A172 (cell line): ENCODE measurements at places on chromosomes 2 and 18. TPM values are rescaled to one million over a fixed set of nuclear protein-coding genes. Genes with fewer than 3 reads are reported as not detected.

DNA sequence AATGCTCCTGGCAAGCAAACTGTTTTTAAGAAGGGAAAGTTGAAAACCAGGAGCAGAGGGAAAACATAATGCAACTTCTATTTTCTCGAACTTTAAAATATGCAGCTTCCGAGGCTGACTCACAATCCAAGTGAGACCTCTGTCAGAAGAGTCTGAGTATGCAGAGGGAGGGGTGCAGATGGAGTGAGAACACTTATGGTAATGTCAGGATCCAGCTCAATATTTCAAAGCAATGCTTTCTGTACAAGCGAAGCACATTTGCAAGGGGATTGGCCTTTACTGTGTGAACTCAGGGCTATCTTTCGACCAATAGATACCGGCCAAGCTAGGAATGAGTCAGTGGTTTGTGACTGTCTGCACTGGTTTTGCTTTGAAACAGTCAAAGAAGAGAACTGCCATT is 242.7 kb downstream of the CNTNAP5 start:
- DNase-seq = no peak

DNA sequence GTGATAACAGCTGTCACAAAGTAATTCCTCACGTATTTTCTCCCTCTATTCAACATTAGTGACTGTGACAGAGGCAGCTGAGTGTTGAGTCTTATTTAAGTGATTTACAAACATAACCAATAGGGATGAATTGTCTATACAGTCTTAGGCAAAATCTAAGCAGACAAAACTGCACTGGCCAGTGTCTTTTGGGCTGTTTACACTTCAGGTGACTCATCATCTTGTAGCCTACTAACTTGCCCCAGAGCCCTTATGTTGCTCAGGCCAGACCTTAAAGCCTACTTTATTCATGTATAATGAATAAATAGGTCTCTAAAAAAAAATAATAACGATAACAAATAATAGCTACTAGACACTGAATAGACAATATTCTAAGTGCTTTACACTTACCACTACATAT is 17.2 kb downstream of the THOC1 start:
- DNase-seq = peak; percentile 5

DNA sequence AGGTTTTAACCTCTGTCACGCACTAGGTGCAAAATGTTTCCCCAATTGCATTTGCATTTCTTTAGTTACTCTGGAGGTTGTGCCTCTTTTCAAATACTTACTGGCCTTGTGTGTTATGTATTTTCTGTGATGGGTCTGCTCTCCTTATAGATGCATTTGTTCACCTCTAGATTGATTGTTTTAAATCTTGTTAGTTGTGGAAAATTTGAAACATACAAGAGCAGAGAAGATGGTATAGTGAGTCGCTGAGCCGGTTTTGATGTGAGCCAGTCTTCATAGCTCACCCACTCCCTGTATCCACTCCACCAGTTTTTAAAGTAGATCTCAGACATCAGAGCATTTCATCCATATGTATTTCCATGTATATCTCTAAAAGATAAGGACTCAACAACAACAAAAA is 6.5 kb downstream of the IMP4 start:
- no peak for DNase-seq

DNA sequence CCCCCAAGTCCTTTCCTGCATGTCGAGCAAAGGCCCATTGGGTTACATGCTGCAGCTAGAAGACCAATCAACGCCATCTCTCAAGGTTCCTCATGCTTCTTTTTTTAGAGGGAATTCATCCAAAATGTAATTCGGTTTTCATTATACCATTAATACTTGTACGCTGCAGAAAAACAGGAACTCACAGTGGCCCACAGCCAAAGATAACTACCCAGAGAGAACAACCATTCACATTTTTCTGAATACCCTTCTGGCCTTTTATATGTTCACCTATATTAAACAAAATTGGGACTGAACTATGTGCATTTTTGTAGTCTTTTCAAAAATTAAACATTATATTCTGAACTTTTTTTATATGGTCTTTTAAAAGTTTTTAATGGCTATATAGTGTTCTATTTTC is 25.8 kb downstream of the FARP2 start:
- DNase-seq = no peak

- peak; percentile 35 for DNase-seq
These were observed 547 bp downstream of the SLC35F5 start for GRCh38 chr2:113755835-113756354.

- DNase-seq = no peak
These were observed 19.9 kb downstream of the SH2D6 start for GRCh38 chr2:85438201-85439024.

GRCh38 chr2:177543007-177543760 is 150.6 kb downstream of the AGPS start:
- peak; percentile 60 for DNase-seq

DNA sequence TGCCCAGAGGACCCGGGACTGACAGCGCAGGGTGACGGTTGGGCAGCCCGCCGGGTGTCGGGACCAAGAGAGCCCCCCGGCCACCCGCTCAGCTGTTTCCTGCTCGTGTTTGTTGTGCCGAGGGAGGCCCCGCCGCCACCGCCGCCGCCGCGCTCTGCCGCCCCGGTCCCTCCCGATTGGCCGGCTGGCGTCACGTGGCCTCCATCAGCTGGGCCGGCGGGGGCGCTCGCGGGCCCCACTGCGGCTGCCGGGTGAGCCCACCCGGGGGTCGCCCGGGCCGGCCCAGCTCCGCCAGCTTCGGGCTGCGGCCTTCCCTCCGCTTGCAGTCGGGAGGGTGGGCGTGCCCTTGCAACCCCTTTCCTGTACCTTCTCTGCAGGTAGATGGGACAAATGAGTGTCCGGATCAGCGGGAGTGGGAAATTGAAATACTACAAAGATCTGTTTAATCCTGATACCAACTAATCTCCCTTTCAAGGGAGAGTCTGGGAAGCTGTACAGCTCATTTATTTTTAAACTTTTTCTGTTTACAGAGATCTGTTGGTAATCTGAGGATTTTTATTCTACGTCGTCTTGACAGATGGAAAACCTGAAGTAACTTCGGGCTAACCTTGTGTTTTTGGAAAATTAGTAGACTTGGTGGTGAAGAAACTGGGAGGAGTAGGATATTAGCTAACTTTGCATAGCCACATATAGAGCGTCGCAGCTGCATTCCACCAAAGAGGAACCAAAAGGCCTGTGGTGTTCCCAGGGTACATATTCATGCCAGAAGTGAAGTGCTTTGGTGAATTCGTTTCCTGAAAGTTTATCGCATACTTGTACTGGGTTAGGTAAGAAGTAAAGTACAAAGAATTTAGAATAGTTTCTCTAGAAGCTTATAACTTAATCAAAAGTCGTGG is 1.2 kb downstream of the YPEL5 start:
- DNase-seq = peak; percentile 38

DNA sequence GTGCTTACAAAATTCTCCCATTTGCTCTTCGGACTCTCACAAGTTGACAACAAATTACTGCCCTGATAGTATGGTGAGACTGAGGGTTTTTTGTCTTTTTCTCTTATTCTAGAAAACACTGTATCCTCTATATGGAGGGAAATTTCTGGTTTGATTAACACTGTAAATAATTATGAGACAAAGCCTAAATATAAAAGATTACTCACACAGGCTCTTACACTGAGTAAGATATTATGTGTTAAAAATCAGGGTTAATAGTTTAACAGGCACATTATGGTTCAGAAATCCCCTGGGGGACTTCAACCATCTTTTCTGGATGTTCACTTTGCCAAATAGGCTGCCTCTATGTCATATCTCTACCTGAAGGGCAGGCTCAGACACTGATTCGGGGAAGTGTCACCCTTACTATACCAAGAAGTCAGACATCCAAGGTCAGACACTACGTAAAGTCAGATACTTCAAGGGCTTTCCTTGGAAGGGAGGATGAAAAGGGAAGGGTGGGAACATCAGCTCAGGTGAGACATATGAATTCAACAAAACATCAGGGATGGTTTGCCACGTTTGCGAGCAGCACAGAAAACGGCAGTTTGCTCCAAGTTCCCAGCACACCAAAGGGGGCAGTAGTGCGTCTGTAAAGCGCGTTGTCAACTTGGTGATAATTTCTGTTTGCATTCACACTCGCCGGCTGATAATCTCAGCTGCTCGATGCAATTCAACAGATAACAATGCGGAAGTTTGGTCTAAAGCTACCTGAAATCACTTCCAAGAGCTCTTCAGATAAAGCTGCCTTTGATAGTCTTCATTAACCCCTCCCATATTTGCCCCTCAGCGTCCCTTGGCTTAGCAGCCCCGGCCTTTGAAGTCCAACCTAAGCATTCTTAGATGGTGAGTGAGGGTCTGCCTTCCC is 972 bp upstream of the RASGRP3 start:
- DNase-seq = peak; percentile 89

DNA sequence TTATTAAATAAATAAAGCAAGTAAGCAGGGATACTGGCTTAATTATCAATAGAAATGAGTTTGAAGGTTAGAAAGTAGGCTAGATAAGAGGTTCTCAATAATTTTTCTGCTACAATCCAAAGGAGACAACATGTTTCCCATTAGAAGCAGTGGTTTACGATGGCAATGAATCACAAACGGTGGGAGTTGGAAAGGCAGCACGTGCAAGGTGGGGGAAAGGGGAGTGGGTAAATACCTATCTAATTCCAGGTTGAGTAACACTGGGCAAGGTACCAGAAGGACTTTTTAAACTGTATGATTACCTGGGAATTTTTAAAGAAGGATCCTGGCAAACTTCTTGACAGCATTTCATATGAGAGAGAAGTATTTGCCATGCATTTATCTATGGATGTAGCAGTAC is 289.9 kb downstream of the NBAS start:
- no peak for DNase-seq

- DNase-seq = peak; percentile 44
These were observed 891 bp upstream of the KHK start for GRCh38 chr2:27085673-27086089.

DNA sequence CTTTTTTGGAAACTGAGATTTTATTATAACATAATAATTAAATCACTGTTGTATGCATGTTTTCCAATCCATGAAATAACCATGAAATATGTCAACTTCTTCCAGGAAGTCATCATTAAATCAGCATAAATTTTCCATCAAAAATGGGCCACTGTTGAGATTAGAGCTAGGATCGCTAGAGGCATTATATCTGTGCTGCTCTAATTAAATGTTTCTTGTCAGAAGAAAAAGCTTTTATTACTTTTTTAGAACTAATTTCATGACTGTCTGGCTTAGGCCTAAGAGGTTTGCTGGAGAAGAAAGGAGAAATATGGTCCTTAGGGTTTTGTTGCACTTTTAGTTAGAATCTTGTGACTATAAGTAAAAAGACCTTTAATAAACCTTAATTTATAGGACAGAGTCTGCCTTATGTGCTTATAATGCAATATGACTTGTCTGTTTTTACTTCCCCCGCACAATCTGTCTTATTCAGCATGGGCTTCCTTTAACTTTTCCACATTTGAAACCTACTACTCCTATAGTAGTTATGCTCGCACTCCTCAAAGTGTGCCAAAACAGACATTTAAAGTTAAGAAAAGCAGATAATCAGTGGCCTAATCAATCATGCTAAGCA is 363.4 kb upstream of the GCFC2 start:
- DNase-seq = no peak

DNA sequence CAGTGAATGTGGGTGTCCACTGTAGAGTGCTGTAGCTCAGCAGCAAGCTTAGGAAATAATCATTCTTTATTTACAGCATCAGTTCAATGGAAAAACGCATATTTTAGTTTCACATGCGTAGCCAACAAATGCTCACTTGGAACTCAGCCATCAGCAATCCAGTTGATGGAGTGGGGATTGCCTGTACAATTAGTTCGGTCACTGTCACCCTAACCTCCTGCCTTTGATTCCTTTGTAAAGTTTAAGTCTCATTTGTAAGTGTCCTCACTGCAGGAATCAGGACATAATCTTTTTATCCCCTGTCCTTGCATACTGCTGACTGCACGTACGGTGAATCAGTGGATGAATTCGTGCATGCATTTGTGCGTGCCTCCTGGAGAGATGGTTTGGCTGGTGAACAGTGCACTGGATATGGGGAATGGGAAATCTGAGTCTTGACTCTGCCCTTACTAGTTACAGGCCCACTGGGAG is 55.9 kb downstream of the RAB31 start:
- DNase-seq = no peak

DNA sequence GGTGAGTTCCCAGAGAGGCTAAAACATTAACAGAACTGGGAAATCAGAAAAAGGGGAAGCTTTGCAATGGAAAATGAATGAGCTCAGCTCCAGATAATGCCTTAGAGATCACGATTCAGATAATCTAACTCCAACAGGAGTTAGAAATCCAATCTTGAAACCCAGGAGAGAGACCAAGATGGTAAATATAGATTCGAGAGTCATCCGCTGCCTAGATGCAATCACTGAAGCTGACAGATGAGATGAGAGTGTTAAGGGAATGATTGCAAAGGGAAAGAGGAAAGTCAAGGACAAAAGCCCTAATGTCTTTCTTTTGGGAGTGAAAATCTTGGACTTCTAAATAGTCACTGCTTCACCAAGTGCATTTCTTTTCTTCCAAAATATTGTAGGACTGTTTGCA is 722.0 kb downstream of the EPHA4 start:
- no peak for DNase-seq

- DNase-seq = no peak
These were observed 658.5 kb downstream of the ARHGAP15 start for GRCh38 chr2:143787674-143788073.

- DNase-seq = no peak
These were observed 150.1 kb downstream of the WDPCP start for GRCh38 chr2:63438181-63438580.

- DNase-seq = no peak
These were observed 406.8 kb downstream of the THSD7B start for GRCh38 chr2:137172162-137172561.

GRCh38 chr2:220930271-220931076 is 641.6 kb downstream of the EPHA4 start:
- DNase-seq = no peak

GRCh38 chr2:29479401-29479800 is 364.2 kb downstream of the CLIP4 start:
- DNase-seq = no peak

- no peak for DNase-seq
These were observed 406.8 kb downstream of the NBAS start for GRCh38 chr2:15154297-15154696.

GRCh38 chr2:71250935-71251334 is 24.0 kb upstream of the PAIP2B start:
- DNase-seq = no peak

The CTIF gene
- 9.8 and 23.8 TPM in 2 replicates for total RNA-seq

The POTEF gene
- not detected in 2 replicates for total RNA-seq

The TRIM54 gene
- total RNA-seq = 0.96 and 0.98 TPM in 2 replicates

The KIF5C gene
- 14.6 and 22.9 TPM in 2 replicates for total RNA-seq

The GKN2 gene
- total RNA-seq = 0.24 and 1.9 TPM in 2 replicates

The BCL11A gene
- total RNA-seq = not detected in 2 replicates

The ABCB11 gene
- not detected in 2 replicates for total RNA-seq

The LYG2 gene
- not detected in 2 replicates for total RNA-seq
